ENCODE measurements at places on chromosomes 11 and 22.

DNA sequence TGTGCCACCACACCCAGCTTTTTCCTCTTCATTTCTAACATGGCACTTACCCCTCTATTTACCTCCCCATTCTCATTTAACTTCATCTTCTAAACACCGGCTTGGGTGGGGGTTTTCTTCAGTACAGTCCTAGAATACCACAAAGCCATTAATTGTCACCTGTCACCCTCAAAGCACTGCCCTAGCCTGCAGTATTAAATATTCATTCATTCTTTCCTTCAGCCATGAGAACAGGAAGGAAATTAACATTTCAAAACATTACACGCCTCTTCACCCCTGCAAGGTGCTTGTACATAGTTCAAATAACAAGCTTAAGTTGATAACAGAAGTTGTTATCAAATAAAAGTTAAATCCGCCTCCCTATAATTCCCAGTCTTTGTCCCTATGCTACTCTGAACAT is 10.7 kb upstream of the VPS37C start:
- no peak for DNase-seq

DNA sequence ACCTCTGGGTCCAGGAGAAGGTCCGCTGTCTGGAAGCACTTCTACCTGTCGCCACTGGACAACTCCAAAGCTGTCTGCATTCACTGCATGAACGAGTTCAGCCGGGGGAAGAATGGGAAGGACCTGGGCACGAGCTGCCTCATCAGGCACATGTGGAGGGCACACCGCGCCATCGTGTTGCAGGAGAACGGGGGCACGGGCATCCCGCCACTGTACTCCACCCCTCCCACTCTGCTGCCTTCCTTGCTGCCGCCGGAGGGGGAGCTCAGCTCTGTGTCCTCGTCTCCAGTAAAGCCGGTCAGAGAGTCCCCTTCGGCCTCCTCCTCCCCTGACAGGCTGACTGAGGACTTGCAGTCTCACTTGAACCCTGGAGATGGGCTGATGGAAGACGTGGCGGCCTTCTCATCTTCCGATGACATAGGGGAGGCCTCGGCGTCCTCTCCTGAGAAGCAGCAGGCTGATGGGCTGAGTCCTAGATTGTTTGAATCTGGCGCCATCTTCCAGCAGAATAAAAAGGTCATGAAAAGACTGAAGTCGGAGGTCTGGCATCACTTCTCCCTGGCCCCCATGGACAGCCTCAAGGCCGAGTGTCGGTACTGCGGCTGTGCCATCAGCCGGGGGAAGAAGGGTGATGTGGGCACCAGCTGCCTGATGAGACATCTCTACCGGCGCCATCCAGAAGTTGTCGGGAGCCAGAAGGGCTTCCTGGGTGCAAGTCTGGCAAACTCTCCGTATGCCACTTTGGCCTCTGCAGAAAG is 31.0 kb downstream of the ZBED4 start:
- DNase-seq: no peak

DNA sequence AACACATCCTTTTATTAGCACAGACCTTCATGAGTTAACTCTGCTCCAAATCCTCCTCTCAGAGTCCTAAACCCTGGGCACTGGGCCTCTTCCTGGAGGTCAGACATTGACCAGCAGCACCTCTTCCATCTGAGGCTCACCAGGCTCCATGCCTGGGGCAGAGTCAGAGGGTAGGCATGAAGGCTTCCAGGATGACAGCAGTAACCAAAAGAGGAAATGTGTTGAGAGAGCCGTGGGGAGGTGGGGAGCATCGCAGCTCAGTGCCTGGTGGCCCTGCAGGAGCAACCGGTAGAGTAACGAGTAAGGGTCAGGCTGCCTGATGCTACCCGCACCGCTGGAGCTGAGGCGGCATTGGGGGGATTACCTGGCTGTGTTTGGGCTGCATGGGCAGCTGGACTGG is 9.4 kb upstream of the NAV2 start:
- DNase-seq: no peak

GRCh38 chr22:35612903-35613302 is 4.2 kb downstream of the MB start:
- DNase-seq: no peak

DNA sequence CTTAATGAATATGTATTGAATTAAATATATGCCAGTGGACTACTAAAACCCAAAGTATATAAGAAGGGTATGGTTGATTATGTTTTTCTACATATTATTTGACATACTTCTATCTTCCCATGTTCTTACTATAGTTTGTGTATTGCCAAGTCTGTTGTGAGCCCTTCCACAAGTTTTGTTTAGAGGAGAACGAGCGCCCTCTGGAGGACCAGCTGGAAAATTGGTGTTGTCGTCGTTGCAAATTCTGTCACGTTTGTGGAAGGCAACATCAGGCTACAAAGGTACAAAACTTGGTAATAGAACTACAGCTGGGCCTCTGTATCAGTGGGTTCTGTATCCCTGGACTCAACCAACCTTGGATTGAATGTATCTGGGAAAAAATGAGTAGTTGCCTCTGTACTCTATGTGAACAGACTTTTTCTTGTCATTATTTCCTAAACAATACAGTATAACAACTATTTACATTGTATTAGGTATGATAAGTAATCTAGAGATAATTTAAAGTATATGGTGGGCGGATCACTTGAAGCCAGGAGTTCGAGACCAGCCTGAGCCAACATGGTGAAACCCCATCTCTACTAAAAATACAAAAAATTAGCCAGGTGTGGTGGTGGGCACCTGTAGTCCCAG is 38.7 kb upstream of the TTC36 start:
- DNase-seq: peak; percentile 76

DNA sequence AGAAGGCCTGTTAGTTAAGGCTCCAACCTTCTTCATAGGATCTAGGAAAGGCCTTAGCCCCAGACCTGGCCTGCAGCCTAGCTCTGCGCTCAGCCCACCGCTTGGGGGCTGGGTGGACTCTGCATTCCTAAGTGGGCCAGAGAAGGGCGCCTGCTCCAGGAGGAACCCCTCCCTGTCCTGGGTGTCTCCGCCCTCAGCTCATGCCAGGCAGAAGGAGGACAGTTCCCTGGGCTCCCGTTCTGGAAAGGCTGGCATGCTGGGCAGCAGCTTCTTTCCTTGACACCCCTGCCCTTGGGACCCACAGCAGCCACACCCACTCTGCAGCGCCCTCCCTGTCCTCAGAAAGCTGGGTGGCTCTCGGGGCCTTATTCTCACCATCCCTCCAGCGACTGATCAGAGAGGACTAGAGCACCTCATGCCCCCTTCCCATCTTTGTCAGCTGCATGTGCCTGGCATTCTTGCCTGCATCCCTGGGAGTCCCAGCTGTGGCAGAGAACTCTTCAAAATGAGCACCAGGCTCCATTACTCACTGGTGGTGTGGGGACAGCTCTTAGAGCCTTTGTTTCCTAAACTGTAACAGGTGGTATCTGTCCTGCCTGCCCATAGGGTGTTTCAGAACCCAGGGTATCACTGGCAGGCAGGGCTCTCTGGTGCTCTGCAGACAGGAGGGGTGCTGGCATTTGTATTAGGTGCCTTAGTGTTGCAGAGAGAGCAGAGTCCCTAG is 20.3 kb upstream of the MYRF start:
- DNase-seq: no peak

DNA sequence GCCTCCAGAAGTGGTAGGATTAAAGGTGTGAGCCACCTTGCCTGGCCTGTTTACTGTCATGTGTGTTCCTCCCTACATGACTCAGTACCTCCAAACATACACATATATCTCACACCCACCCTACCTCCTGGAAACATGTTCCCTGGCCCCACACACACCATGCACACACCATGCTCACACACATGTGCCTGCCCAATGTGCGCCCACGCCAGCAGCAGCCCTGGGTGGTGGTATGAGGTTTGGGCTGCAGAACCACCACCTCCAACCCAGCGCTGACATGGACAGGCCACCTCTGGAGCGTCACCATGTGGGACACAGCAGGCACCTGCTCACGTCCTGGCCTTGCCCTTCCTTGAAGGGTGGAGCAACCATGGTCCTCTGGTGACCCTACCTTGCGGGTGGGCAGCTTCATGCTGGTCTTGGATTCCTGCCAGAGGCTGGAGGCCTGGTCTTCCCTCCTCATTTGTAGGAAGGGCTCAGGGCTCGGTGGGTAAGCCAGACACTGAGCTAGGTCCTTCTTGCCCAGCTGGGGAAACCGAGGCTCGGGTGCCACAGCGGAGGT is 37.9 kb downstream of the KIAA1671 start:
- DNase-seq: no peak

GRCh38 chr11:3222941-3223915 is 4.6 kb upstream of the MRGPRG start:
- peak; percentile 30 for DNase-seq

DNA sequence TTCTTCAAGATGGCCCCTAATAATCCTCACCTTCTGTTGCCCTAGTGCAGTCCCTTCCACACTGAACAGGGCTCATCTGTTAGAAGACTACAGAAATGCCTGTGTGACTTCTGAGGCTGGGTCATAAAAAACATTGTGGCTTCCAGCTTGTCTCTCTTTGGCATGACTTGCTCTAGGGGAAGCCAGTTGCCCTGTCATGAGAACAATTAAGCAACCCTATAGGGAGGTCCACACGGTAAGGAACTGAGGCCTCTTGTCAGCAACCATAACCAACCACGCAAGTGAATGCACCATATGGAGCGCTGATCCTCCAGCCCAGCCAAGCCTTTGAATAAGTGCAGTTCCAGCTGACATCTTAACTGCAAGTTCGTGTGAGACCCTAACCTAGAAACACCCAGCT is 2.6 kb downstream of the LIPT2 start:
- DNase-seq: no peak

- no peak for DNase-seq
These were observed 4.6 kb downstream of the CASTOR1 start for GRCh38 chr22:30284666-30285065.

DNA sequence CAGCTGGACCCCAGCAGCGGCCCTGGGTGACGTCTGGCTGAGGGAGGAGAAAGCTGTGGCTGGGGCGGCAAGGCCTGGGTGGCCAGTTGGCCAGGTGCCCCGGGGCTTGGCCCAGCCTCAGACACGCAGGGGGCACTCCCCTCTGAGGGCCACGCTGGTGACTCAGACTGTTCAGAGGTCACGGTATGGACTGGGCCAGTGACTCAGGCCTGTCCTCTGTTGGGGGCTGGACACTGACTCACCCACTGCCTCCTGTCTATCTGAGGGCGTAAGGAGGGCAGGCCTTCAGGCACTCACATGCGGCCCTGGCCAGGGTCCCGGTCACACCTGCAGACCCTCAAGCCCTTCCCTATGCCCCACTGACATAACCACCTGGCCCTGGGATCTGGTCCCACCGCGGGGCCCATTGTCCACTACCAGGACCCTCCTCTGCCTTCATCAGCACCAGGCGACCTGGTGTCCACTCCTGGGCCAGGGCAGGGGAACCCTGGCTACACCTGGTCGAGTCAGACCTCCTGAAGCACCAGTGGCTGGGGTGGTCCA is 3.7 kb upstream of the MUC5AC start:
- DNase-seq: peak; percentile 56

- DNase-seq: no peak
These were observed 56.1 kb upstream of the GNAZ start for GRCh38 chr22:23014250-23014649.

DNA sequence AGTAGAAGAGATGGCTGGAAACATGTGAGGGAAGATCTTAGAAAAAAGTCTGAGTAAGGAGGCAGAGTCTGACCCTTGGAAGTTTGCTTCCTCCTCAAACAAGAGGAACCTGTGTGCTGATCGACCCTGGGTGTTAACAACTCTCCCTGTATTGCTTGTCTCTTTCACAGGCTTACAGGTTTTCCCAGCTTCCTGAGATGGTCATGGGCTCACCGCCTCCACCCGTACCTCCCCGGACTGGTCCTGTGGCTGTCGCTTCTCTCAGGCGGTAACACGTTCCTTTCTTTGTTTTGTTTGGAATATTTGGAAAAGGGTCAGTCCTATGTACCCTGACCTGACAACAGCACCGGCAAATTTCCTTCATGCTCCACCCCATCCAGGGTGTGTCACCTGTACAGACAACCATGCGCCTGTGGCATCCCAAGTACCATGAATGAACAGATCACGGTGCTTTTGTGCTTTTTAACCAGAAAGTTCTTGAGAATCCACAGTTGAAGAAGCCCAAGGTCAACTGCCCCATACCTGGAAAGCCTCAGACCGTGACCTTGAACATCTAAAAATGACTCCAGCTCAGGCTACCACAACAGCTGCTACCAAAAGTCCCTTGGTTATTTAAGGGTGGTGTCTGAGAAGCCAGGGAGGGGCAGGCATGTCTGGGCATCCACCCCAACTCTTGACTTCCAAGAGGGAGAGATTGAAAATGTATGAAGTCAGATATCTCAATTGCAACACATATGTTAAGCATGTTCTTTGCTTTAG is 44.6 kb downstream of the C11orf91 start:
- DNase-seq: no peak

- DNase-seq: peak; percentile 22
These were observed 367.1 kb upstream of the PDGFD start for GRCh38 chr11:104531075-104531474.

- DNase-seq: no peak
These were observed 23.7 kb downstream of the HTR3B start for GRCh38 chr11:113928311-113928710.

- no peak for DNase-seq
These were observed 33.4 kb downstream of the PLA2G6 start for GRCh38 chr22:38148245-38148644.

DNA sequence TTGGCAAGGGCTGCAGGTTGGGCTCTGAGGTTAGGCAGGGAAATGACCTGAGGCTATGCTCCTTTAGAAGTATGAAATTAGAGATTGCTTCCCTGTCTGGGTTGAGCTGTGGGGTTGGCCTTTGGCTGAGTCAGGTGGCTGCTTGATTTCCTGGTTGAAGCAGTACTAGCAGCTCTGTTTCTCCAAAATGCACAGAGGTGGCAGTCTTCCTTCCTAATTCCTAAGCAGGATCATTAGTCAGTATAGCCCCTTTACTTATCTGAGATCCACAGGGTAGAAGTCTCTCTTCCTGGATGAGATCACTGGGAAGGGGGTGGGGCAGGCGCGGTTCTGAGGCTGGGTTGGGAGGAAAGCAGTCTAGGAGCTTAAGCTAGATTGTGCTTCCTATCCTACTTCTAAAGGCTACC is 1917.5 kb downstream of the LRRC4C start:
- DNase-seq: peak; percentile 2
